Activated naive CD4-positive, alpha-beta T cell treated with Interleukin-2 at 50 U/mL for 16 hours (primary cell): ENCODE measurements at places on chromosomes 4 and X.
A peak's percentile ranks its signal among the peaks of the same experiment; 100 is the strongest.

GRCh38 chr4:87044511-87045233 is 109.9 kb downstream of the AFF1 start:
- DNase-seq, result no peak

- DNase-seq, result no peak
Measured at GRCh38 chr4:176259330-176260090, 9.5 kb downstream of the ASB5 start.

- peak; percentile 26 for DNase-seq
Measured at GRCh38 chrX:152632445-152633097, 5.1 kb upstream of the GABRQ start.

GRCh38 chr4:121690001-121690400 is 6.8 kb downstream of the ANXA5 start:
- DNase-seq, result no peak

- no peak for DNase-seq
Measured at GRCh38 chrX:20980426-20980825, 393.8 kb upstream of the CNKSR2 start.

- peak; percentile 40 for DNase-seq
Measured at GRCh38 chrX:72308566-72309296, 3.0 kb upstream of the CITED1 start.

- no peak for DNase-seq
Measured at GRCh38 chrX:31223817-31224216, 152.0 kb upstream of the FTHL17 start.

- DNase-seq, result no peak
Measured at GRCh38 chr4:178198691-178199090, 756.5 kb upstream of the AGA start.

GRCh38 chr4:17033025-17033767 is 134.8 kb upstream of the LDB2 start:
- no peak for DNase-seq

- DNase-seq, result no peak
Measured at GRCh38 chr4:138053641-138054301, 188.4 kb downstream of the SLC7A11 start.

GRCh38 chrX:13432414-13433297 is 112.8 kb upstream of the ATXN3L start:
- no peak for DNase-seq

GRCh38 chr4:81845761-81846160 is 374.1 kb upstream of the RASGEF1B start:
- no peak for DNase-seq

DNA sequence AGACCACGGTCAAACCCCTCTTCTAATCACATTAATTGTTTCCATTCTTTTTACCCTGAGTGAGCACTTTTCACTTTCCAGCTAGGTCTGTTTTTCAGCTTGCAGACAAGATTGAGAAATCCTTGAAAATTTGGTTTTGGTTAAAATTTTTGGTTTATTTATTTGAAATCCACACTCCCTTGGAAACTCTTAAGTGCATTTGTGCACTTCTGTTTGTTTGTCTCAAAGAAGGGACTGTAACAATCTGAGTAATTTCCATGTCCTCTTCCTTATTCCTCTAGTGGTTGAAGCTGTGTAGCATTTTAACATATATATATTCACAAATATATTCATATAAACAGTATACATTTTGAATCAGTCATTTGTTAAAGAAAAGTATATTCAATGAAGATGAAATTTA is 333.3 kb downstream of the ANK2 start:
- no peak for DNase-seq

- no peak for DNase-seq
Measured at GRCh38 chr4:4694296-4694772, 152.5 kb upstream of the STX18 start.

- no peak for DNase-seq
Measured at GRCh38 chr4:74311696-74312313, 3.5 kb downstream of the EPGN start.

- DNase-seq, result no peak
Measured at GRCh38 chr4:73098016-73098415, 28.5 kb upstream of the COX18 start.

DNA sequence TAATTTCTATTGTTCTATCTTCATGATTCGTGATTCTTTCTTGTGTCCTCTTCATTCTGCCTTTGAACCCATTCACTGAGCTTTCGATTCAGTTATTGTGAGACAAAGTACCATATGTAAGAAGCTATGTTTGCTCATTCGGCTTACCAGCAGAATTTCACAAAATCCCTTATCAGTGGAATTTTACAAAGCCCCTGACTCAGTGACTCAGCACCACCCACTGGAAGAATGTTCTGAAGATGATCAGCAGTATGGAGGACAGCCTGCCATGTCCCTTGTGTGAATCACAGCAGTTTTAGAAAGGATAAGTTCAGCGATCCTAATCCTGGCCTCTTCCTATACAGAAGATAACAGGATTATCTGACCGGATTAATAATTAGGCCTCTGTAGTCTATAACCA is 5.8 kb upstream of the UXT start:
- no peak for DNase-seq

- DNase-seq, result no peak
Measured at GRCh38 chr4:38547052-38547451, 116.9 kb upstream of the KLF3 start.

- DNase-seq, result no peak
Measured at GRCh38 chr4:93834249-93835066, 5.9 kb downstream of the ATOH1 start.

DNA sequence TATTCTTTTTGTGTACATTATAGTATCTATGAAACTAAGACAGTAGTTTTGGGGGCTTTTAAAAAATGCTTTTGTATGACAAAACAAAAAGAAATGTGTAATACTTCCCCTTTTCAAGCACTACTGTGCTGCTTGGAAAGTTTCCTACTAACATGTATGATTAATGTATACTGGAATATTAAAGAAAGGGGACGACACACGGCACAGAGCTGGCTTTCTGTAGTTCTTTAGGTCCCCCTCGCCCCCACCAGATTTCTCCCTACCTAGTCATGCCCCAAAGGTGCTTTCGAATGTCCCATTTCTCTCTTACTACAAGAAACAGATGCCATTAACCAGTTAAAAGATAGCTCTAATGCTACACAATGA is 1.6 kb upstream of the AP1S2 start:
- no peak for DNase-seq

DNA sequence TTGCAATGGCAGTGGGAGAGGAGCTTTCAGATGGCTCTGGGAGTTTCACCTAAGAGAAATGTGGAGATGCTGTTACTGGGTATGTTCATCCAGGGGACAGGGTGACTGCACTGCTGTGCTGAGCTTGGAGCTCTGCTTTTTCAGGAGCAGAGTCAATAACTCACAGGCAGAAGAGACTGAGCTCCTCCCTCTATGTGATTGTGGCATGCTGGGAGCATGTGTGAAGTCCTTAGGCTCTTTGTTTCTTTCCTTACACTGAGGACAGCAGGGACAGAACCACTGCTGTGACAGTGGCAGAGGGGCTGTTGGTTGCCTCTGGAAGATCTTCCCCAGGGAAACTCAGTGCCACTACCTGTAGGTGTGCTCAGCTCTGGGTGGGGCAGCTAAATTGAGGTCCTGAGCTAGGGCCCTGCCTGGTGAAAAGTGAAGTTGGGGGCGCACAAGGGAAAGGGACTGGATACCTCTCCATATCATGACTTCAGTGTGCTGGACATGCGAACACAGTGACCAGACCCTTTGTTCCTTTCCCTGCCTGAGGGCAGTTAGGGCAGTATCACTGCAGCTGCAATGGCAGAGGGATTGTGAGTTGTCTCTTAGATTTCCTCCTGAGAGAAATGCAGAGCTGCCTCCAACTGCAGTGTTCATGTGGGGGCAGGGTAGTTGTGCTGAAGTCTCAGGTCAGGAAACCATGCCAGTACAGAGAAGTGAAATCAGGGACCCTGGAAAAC is 156.7 kb downstream of the TENT5D start:
- no peak for DNase-seq

GRCh38 chr4:53039741-53040458 is 177.8 kb downstream of the RASL11B start:
- no peak for DNase-seq
